ENCODE measurements at places on chromosomes 3 and 15.

GRCh38 chr3:148955544-148956346 is 35.6 kb upstream of the GYG1 start:
- DNase-seq, result peak; percentile 73

DNA sequence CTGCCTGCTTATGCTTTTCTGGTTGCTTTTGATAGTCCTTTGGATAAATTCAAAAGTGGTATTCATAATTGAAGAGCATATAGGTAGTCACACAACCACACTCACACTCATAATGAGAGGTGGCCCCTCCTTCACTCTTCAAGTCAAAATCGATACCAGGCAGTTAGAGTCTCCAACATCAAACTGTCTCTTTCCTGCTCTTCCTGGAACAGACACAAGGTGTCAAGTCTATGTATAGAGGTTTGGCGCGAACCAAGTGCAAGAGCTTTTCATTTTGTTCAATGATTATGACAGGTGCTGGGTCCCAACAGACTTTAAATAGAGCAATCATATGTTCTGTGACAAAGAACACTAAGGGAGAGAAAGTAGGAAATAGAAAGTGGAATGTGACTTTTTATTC is 29.9 kb upstream of the RGMA start:
- DNase-seq, result no peak

GRCh38 chr15:39498629-39499028 is 82.2 kb upstream of the THBS1 start:
- DNase-seq, result no peak

- no peak for DNase-seq
These were observed 9.6 kb downstream of the KBTBD13 start for GRCh38 chr15:65085990-65086679.

DNA sequence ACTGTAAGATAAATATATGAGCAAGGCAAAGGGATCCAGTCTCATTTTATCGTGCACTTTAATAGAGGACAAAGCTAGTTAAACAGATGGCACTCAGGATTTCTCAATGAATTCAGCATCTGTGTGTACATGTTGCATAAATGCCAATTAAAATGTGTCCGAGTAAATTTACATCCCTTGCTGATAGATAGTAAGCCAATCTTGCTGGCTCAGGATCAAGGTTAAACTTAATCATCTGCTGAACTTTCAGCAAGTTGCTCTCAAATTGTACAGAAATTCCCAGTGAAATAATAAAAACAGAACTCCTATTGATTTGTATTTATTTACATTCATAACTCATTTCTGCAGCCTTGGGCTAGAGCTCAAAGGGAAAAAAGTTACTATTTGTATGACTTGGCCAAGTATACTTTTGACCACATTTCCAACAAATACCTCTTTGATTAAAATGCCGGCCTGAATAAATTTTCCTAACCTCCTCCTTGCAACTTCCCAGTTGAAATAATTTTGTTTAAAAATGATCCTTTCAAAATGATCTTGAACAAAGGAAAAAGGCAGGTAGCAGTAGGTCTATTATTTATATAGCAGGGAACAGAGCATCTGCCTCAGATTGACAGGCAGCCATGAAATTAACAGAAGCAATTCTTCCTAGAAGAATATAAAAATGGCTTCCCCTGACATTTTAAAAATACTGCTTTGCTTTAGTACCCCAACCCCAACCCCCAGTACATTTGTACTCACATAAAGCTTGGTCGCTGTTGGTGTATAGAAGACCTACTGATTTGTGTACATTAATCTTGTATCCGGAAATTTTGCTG is 1001.9 kb downstream of the ROBO1 start:
- peak; percentile 3 for DNase-seq

DNA sequence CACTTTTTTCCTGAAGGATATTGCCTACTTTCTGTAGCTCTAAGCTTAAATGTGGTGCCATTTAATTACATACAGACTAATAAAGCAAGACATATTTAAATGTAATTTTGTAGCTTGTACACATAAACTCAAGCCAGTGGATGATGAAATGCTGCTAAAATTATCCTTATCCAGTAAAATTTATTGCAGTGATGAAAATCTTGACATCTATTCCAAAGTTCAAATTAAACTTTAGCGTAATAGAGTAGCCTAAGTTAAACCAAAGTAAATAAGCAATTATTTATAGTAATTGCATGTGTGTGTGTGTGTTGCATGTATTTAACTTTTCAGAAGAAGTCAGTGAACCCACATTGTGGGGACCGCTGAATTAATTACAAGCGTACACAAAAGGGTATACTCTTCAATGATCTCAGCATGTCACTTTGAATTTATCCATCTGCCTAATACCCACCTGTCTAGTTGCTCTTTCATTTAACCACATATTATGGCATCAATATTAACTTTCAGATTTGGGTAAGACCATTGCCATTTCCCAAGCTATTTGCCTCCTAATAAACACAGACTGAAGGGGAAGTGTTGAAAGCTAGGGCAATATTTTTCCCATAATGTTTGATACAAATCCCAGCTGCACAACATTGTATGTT is 85.0 kb downstream of the MECOM start:
- no peak for DNase-seq

GRCh38 chr15:29099131-29099880 is 170.3 kb downstream of the NSMCE3 start:
- no peak for DNase-seq

GRCh38 chr3:157832588-157832987 is 273.6 kb downstream of the SHOX2 start:
- DNase-seq, result no peak

DNA sequence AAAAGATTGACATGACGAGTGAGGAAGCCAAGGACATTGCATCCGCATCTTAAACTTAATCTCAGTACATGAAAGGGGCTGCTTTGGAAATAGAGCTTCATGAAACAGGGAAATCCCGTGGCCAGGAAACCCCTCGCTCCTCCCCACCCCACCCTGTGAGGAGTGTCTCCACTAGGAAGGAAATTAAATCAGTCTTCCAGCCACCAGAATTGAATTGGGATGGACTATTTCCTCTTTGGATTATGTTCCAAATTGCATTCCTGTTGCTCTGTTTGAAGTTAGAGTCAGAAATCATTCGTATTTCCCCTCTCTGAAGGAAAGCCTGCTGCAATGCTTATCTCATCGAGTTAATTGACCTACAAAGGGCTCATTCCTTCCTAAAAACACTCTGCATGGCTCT is 35.8 kb downstream of the CLDN11 start:
- no peak for DNase-seq

- DNase-seq, result no peak
These were observed 220.0 kb upstream of the ARHGEF26 start for GRCh38 chr3:153901152-153901551.

DNA sequence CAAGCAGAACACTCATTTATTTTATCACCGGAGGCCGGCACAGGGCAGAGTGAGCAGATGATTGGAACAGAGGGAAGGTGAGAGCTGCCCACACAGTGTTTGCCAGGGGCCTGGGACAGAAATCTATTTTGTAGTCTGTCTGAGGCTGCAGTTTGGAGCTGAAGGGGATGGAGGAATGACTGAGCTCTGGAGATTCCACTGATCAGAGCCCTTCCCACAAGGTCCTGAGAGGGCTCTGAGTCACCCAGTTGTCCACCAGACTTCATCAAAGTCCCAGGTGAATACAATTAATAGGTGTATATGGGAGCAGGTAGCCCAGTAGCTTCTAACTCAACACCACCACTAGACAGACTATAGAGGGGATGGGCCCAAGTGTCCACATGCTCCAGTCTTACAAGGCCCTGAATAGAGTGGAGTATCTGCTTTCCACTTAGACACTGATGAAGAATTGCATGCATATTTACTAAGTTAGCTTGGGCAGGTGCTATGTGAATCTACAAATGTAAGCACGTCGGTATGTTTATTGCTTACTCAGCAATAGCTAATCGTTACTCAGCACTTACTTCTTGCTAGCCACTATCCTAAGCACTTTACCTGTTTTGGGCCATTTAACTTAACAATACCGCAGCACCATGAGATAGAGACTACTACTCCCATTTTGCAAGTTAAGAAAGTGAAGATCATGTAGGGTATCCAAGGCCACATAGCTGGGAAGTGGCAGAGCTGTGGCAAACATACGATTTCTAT is 2.7 kb upstream of the STARD5 start:
- DNase-seq, result no peak

DNA sequence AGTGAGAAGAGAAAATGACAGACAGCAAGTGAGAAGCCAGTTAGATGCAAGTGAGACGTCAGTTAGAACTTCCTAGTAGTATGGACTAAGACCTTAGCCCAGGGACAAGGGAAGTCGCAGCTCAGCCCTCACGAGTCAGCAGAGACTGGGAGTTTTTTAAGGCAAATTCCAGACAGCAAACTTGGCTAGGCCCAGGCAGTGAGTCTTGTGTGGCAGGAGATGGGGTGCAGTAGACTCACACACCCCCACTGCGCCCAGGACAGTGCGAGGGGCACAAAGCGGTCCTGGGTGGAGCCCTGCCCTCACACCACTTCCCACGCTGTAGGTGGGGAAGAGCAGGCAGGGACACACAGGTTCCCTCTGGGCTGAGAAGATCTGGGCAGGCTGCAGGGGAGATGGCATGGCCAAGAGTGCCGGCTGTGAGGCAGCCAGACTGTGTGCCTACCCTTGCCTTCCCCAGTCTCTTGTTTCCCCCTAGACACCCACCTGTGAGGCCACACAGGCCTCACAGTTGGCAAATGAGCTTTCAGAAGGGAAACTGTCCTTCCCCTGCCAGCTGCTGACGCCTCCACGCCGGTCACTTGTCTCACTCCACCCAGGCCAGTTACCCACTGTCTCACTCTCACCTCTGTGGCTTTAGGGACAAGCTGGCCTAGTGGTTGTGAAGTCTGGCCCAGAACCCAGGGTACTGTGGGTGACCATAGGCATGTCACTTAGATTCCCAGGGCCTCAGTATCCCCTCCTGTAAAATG is 13.7 kb upstream of the PRKCD start:
- no peak for DNase-seq

GRCh38 chr3:194300382-194300758 is 50.8 kb downstream of the CPN2 start:
- DNase-seq, result peak; percentile 74

All from Ammon's horn (tissue), 1 donor.